ENCODE measurements at places on chromosomes 2 and 18.

GRCh38 chr2:239441261-239442078 is 40.6 kb upstream of the HDAC4 start:
- no peak for DNase-seq

DNA sequence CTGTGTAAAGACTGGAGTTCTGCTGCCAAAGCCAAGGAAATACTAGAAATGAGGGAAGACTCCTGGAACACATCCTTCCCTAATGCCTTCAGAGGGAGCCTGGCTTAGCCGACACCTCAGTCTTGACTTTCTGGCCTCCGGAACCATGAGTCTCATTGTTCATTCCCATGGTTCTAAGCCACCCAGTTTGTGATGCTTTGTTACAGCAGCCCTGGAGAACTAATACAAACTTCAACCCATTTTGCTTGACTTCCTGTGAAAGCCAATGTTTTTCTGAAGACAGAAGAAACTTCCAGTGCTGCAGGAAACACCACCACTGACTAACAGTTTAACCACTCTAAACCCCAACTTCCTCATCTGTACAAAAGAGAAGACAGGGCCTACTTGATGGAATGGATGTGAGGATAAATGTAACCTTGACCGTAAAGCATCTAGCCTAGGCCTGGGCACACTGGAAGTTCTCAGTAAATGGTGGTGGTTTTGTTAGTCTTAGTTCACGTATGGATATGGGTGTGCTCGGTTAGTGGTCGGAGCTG is 85.9 kb upstream of the RFX8 start:
- DNase-seq, result no peak

DNA sequence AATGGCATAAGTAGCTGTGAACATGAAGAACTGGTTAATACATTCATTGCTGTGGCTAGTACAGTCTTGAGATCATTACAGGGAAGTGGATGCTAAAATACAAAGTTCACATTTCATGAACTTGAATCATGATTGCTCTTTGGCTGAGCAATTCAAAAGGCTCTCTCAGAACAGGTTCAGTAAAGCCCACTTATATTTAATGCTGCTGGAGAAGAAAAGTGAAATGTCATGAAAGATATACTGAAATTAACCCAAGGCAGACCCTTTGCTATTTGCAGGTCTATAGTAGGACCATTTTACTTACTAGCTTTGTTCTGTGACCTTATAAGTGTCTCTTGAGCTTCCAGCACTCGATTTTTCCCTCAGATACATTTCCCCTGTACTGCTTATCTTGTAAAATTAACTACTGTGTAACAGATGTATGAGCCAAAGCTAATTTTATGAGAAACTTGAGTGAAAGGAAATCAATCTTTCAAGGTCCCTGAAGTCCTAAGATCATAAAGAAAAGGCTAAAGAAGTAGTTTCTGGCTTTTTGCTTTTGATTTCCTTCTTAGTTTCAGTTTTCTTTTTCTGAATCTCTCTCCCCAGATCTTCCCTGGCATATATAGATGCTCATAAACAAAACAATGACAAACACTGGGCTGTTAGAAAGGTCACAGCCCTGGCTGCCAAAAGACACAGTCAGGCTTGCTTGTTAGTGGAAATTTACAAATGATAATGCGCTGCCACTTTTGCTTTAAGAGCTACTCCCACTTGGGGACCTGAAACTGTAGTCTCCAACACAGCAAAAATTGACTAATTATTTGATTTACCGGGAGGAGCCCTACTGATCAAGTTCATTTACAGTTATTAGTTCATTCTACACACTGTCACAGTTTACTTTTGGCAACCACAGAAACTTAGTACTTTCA is 132.7 kb upstream of the XPO1 start:
- DNase-seq, result no peak

DNA sequence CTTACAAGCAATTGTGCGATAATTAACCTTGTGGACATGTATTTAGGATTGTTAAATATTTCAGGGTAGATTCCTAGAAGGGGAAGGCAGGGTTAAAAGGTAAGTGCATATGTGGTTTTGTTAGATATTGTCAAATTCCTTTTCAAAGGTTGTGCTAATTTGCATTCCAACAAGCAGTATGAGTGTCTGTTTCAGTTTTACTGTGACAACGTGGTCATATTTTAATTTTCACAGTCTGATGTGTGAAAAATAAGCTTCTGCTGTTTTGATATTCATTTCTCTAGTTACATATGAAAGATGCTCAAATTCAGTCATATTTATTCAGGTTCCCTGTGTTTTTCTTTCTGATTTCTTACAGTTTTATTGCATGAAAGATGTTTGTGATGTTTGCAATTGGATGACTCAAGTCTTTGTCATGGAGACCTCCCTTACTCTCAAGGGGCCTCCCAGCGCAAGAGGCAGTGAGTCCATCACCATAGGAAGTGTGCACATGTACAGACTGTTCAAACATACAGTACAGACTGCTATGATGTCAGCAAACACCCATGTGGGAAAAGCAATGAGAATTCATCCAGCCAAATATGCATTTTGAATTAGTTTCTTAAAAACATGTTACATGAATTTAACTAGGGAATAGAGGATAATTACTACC is 310.8 kb downstream of the GALR1 start:
- DNase-seq, result no peak

DNA sequence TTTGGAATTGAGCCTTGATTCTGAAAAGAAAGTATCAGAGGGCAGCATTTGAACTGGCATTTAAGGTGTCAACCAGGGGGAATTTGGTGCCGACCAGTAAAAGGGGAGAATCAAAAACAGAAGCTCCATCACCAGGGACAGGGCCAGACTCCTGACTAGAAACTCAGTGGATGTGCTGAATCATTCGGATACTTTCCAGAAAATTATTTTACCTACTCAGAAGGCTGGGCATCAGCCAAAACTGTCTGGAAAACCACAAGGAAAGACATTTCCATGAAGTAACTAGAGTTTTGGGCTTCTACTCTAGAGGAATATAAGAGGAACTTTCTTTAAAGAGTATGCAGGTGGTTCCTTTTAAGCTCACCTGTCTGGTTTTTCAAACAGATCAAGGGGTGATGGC is 756.6 kb downstream of the RNF144A start:
- DNase-seq, result no peak

DNA sequence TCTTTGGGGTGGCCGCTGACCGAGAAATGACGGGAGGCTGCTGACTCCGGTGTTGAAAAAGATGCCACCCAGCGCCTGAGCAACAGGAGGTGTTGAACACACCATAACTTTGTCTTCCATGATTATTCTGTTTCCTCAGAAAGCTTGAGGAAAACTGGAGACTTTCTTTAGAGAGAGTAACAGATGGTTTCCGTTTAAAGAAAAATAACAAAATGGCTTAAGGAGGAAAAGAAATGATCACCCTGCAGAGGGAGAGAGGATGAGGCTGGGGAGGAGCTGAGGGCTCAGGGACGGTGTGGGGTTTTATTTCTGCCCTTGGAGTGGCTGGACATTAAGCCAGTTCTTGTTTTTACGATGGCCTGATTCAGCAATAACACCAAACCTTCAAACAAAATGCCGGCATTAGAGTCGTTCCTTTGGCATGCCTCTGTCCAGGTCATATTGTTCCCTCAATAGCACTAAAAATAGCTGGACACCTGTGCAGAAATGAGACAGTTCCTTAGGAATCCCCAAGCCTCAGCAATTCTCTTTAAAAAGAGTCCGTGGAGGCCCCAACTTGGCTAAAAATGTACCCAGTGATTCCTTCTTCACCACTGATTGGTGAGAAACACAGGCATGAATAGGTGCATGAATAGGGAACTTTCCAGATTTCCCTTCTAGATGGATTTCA is 182.4 kb downstream of the ALPK2 start:
- no peak for DNase-seq

- no peak for DNase-seq
Measured at GRCh38 chr2:40160751-40161218, 291.1 kb downstream of the SLC8A1 start.

DNA sequence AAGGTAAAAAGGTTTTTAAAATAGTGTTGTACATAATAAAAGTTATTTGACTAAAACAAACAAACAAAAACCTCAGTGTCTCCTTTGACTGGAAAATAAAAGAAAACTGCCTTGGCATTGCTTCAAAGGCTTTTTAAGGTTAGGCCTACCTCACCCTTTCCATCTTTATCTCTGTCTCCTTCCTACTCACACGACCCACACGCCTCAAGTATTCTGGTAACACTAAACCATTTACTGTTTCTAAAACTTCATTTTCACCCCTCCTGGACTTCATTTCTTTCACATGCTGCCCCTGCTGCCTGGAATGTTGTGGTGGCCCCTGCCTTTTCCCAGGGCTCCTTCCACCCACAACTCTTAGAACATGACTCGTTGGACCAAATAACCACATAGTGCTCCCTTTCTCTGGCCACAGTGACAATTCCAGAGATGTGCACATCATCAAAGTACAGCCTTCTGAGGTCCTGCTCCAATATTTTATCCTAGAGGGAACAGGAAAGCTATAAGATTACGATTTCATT is 54.0 kb downstream of the ERBB4 start:
- DNase-seq, result no peak

DNA sequence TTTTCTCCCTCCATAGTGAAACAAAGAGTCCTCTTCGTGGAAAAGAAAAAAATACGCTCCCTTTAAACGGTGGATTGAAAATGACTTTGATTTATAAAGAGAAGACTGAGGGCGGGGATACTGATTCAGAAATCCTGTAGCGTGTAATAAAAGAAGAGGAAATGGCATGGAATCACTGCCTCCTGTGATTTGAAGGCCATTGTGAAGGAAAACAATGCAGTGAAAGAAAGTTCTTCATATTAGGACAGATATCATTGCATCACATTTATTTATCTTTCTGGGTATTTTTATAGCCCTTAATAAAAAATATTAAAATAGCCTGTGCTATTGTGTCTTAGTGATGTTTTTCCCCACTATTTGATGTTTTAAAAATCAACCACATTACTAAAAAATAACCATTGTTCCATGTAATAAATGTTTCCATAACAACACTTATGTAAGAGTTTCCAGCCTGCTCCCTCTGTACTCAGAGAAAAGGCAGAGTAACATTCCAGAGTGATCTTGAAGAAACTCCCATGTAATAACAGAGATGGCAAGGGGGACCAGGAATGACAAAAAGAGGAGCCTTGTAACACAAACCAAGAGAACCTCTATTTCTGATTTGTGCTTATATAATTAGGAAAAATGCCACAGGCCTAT is 8.0 kb downstream of the MRPL33 start:
- no peak for DNase-seq

DNA sequence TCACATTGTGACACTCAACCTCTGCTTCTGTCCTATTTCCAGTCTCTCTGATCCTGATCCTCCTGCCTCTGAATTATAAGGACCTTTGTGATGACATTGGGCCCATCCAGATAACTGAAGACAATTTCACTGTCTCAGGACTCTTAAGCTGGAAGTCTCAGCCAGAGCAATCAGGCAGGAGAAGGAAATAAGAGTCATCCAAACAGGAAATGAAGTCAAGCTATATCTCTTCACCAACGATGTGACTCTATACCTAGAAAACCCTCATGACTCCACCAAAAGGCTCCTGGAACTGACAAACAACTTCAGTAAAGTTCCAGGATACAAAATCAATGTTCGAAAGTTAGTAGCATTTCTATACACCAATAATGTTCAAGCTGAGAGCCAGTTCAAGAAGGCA is 29.3 kb upstream of the TWIST2 start:
- no peak for DNase-seq

DNA sequence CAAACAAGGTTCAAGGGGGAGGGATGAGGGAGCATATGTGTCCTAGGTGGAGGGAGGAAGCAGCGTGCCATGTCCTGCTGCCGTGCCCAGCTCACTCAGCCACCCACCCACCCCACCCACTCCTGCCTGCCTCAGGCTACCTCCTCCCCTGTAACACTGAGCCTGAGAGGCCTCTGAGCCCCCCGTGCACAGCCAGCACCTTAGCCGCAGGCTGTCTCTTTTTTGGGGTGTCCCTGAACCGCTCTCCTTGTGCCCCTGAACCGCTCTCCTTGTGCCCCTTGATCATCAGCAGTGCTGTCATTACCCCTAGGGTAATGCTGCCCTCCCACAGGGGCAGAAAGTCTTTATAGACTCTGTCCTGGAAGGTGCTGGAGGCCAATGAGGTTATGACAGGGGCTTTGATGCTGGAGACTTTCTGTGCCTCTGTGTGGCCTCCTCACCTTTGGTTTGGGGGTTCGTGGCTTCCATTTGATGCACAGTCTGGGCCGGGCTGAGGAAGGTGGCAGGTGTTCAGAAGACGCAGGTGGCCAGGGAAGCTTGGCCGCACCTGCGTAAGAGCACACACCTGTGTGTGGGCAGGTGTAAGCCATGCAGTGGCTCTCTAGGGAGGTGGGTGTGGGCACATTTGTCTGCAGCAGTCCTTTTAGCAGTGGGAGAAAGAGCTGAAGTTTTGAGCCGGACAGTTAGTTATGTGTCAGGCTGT is 140.0 kb downstream of the SEPTIN10 start:
- DNase-seq, result no peak

- no peak for DNase-seq
Measured at GRCh38 chr2:241956521-241957110, 87.1 kb downstream of the RTP5 start.

DNA sequence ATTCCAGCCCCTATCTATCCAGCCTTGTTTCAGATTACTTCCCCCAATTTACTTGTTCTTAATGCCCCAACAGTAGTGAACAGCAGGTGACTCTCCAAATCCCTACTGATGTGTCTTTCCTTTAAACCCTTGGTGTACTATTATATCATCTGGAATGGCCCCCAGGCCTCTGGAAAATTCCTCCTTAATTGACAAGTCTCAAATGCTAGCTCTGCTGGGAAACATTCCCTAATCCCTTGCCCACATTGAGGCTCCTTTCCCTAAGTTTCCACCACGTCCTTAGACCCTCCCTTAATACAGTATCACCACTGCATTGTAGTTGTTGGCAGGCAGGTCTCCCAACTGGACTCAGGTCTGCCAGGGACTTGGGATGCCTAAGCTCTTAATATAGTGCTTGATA is 41.0 kb downstream of the MYO3B start:
- DNase-seq, result no peak

DNA sequence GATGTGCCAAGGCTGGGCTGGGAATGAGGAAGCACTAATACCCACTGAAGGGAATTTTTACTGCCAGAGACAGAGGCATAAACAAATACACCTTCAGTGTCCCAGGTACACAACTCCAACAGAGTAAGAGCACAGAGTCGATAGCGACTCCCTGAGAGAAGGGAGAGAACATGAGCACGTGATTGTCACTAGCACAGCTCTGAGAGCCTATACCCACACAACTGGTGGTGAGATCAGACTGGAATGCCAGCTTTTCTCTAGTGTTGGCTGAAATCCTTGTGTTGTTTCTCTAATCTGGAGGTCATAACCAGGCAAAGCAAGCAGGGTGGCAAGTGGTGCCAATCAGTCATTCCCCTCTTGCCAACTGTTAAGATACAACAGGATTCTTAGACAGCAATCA is 377.2 kb downstream of the CNTNAP5 start:
- no peak for DNase-seq

DNA sequence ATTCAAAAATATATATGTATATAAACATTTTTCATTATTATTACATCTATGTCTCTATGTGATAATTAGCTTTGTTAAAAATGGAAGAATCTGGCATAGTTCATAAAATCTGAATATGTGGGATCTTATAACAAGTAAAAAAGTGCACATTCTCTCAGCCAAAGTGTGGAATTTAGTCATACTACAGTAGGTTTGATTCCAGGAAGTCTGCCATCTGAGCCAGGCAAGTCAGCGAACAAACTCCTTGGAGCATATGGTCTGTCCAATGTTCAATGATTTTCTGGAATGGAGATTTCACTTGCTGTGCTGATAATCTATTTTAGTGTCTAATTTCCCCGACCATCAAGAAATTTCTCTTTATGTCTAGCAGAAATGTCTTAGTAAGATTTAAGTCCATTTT is 1033.2 kb upstream of the NXPH2 start:
- no peak for DNase-seq

- no peak for DNase-seq
Measured at GRCh38 chr2:234453216-234453615, 43.7 kb downstream of the ARL4C start.

- DNase-seq, result no peak
Measured at GRCh38 chr18:45104049-45104395, 423.3 kb downstream of the SETBP1 start.
